ENCODE measurements at places on chromosomes 2 and 18.

GRCh38 chr2:239278941-239279365 lies 121.9 kb downstream of the HDAC4 start:
- no peak for DNase-seq

- DNase-seq = no peak
Observed at GRCh38 chr2:151405376-151405775, 4.3 kb upstream of the RIF1 start.

DNA sequence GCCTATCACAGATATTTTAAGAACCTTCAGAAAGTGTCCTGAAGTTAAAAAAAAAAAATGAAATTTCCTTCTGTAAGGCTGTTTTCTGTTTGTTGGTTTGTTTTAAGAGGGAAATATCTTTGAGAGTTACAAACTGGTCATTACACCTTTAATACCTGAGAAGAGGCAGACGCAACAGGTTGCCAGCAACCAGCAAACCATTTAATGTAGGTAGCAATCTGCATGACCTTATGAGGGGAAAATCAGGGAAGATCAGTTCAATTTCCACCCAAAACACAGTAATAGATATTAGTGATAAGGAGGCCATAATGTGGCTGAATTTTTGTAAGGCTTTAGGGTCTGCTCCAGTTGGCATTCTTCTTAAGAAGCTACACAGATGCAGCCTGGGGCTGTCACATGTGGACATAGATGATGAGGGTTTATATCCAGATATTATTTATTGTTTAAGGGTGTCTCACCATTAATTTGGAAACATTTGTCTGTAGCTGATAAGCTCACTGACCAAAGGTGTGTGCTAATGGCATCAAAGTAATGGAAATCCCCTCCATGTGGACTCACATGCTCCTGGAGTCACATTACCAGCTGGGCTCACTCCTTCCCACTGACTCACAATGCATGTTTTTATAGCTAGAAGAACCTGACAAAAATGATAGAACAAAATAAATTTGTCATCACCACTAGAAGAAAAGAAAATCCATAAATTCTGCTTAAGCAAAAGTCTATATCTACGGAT lies 83.5 kb upstream of the DTNA start:
- no peak for DNase-seq

DNA sequence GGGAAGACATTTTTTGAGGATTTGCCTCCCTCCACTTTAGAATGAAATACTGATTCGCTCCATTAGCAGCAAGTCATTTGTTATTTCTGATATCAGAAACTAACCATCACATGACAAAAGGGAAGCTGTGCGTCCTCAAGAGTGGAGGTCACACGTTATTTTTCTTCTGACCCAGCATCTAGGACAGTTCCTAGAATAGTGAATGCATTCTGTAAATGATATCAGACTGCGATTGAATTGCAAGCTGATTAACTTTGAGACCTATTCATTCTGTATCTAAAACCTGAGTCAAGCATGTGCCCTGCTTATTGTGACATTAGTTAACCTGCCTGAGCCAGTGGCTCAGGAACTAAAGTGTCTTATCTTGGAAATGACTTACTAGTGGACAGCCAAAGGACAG lies 10.1 kb downstream of the DAPL1 start:
- DNase-seq = no peak

DNA sequence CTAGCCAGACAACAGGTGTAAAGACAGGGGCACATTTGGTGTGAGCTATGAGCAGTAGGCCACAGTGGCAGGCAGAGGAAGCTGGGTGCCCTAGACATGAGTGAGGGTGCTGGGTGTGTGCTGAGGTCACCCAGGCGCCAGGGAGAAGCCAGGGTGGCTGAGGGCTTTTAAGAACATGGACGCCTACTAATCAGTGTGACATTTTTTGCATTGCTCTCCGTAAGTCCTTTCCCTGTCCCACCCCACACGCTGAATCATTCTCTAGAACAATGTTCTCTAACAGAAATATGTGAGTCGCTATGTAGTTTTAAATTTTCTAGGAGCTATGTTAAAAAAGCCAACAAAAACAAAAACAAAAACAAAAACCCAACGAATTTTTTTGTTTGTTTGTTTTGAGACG lies 204.5 kb upstream of the REV1 start:
- DNase-seq = no peak

DNA sequence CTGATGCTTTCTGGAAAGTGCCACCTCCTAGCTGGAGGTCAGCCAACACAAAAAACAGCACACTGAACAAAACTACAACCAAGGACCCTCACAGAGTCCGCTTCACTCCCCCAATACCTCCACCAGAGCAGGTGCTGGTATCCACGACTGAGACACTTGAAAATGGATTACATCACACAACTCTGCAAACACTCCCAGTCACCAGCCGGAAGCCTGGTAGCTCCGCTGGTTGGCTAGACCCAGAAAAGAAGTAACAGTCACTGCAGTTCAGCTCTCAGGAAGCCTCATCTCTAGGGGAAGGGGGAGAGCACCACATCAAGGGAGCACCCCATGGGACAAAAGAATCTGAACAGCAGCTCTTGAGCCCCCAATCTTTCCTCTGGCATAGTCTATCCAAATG lies 175.4 kb downstream of the LCLAT1 start:
- DNase-seq = no peak

GRCh38 chr2:22450831-22451230 lies 934.1 kb upstream of the KLHL29 start:
- DNase-seq = no peak

- no peak for DNase-seq
Observed at GRCh38 chr2:230942920-230943896, 18.2 kb upstream of the GPR55 start.

DNA sequence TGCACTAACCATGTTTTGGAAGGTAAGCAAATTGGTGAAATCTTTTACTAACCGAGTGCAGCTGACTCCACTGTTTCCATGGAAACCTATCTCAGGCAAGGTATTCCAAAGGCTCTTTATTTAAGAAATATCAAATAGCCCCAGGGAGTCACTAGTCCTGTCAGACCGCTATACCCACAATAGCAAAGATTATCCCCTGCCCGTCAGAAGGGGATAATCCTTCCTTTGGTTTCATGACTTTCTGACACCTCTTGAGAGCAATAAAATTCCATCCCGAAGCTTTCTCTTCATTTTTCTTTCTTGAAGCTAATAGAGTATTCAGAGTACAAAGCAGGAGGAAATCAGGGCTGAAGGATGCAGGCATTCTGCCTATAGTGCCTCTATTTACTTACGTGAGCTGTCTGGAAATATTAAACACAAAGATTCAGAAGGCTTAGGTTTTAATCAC lies 34.7 kb upstream of the MAP2 start:
- DNase-seq = no peak

DNA sequence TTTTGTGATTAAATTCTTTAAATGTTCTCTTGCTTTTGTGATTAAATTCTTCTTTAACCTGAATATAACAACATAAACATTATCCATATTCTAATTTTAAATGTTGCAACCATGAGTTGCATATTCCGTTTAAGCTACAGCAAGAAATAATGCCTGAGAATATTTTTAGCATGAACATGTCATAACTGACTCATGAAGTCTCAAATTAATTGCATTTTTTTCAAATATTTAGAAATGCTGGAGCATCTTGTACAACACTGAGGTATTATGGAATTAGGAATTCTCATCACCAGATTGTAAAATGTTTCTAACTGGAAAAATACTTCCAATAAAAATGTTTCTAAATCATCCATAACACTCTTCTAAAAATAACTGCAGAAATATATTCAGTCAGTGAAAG lies 14.7 kb downstream of the ROCK2 start:
- no peak for DNase-seq

GRCh38 chr2:109438146-109438545 lies 175.6 kb downstream of the SEPTIN10 start:
- DNase-seq = no peak

DNA sequence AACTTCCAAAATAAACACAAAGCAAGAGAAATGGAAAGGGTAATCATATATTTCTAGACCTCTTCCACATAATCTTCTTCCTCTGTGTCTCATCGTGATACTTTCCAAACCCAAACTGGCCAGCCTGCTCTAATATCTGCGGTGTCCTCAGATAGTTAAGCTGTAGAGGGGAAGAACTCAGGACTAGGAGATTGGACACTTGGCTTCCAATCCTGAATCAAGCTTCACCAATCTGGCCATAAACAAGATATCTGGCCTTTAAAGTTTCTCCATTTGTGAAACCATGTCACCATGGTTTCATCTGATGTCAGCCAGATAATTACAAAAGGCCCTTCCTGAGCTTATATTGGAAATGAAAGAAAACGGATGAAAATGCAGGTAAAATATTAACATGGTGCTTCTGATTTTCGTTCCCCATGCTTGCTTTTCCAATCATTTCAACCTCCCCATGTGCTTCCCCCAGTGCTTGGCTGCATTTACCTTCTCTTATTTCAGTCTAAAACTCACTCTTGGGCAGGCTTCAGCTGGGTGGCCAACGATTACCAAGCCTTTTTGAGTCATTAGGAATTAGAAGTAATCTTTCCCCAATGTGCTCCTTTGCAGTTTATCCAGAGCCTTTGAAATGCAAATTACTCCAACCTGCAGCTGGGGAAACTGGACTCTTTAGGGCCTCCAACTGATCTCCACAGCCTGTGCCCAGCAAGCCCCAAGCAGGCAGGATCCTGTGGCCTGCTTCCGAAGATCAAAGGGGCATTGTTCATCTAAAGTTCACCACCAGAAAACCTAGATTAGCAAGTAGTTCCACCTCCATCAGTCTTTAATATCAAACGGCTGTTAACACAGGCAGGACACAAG lies 44.5 kb upstream of the MYCN start:
- DNase-seq = no peak

- no peak for DNase-seq
Observed at GRCh38 chr2:219959471-219959870, 332.0 kb downstream of the SLC4A3 start.

- DNase-seq = no peak
Observed at GRCh38 chr2:208541989-208542464, 135.4 kb downstream of the PTH2R start.

DNA sequence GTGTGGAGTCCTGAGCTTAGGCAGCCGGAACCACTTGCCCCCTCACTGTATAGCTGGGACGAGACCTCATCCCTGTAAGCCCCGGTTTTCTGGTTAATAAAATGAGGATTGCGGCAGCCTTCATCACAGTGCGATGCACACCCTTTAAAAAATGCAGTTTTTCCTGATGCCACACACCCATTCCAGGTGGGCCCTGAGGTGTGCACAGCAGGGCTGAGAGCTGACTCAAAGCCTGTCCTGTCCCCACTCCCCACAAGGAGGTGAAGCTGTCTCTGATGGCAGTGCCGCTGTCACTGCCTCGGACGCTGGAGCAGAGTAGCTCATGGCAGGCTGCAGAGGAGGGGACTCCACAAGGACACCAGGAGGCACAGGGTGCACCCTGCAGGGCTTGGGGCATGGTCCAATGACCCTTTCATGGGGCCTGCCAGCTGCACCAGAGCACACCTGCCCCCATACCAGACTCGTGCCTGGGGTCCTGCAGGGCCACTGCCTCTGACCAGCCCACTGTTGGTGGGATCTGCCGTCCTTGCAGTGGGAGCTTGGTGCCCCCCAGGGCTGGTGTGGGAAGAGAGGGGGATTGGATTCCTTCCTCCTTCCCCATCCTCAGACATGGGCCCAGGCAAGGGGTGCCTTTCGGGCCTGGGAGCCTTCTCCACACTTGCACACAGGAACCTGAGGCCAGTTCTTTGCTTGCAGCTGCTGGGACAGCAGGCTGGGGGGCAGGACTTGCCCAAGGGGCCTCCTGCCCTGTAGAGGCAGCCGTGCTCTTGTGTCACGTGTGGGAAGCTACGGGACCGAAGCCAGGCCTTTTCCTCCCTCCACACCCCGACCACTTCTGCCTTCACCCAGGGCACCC lies 22.8 kb downstream of the GPC1 start:
- no peak for DNase-seq

DNA sequence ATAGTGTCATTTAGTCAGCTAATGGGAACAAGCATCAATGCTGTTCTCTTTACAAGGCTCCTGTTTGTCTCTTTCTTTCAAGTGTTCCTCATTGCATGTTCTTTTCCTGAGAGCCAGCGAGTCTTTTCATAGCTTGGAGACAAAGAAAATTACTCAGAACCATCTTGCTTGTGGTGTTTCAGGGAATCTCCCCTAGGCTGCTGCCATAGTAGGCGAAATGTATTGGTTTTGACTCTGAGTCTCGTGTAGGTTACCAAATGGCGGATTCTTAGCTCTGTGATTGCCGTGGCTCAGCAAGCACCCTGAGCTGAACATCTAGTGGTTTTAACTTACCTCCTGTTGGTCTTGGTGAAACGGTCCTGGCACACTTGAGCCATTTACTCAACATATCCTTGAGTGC lies 68.7 kb downstream of the RHBDD1 start:
- no peak for DNase-seq

GRCh38 chr2:85698184-85698879 lies 4.2 kb downstream of the GNLY start:
- DNase-seq = no peak

DNA sequence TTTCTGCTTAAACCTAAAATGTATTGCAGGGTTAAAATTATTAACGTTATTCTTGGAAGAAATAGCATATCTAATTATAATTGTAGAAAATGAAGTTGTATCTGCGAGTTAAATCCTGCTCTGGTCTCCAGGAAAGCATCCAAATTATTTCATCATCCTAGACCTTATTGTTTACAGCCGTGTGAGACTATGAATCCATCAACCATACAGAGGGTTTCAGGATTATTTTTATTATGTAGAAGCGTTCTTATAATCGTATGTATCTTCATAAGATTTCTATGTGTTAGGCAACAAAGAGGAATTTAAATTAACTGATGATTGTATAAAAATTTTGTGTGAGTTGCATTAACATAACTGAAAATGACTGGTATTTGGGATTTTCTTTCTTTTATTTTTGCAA lies 14.5 kb upstream of the DSC3 start:
- DNase-seq = no peak

GRCh38 chr2:72293620-72294019 lies 146.0 kb upstream of the CYP26B1 start:
- no peak for DNase-seq

DNA sequence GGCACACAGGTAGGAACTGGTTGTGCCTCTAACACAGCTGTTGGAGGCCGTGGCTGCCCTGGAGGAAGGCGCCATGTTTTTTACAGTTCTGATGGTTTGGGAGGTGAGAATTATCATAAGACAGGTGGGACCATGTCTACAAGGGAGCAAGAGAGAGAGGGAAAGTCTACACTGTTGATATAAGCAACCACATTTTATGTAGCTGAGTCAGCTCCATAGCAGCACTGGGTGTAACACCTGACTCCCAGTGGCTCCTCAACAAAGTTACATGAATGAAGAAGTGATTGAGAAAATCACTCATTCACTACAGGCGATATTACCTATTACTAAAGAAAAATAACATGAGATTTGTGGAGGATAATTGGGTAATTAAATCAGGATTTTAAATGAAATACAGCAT lies 41.3 kb upstream of the ACAA2 start:
- no peak for DNase-seq

DNA sequence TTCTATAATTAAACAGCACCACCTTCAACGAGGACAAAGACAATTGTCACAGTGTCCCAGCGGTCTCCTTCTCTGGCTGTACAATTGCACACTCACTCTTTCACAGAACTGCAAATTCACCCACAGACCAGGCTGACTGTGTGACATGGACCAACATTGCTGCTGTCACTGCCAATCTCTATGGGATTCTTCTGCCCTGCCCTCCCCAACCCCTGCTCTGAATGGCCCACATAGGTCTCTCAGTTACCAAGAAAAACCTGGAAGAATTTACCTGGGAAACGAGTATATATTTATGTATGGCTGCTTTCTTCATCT lies 26.5 kb downstream of the LRRC30 start:
- DNase-seq = no peak

- no peak for DNase-seq
Observed at GRCh38 chr2:229118336-229118735, 152.8 kb downstream of the PID1 start.

Measured in activated CD4-positive, alpha-beta T cell treated with anti-CD3 and anti-CD28 coated beads for 1 hour (primary cell).